ENCODE measurements at places on chromosomes 13 and 19. TPM values are rescaled to one million over a fixed set of nuclear protein-coding genes. Genes with fewer than 3 reads are reported as not detected.

Gene LSM14A
- 130 TPM for polyA plus RNA-seq

Gene PEX11G
- polyA plus RNA-seq: 5.2 TPM

Gene ASPDH
- polyA plus RNA-seq: not detected

Gene SERPINE3
- polyA plus RNA-seq: not detected

Gene CPB2
- polyA plus RNA-seq: 0.24 TPM

Gene ATP8A2
- 1.5 TPM for polyA plus RNA-seq

Gene TTYH1
- 3.7 TPM for polyA plus RNA-seq

Gene KCNN1
- polyA plus RNA-seq: 0.24 TPM

Gene NLRP4
- not detected for polyA plus RNA-seq

Gene ERVK3-1
- 33.9 TPM for polyA plus RNA-seq

Gene FFAR3
- polyA plus RNA-seq: 0.68 TPM

Gene DHDH
- 0.75 TPM for polyA plus RNA-seq

Gene ELANE
- polyA plus RNA-seq: 5.7 TPM

Gene CACNG8
- 0.08 TPM for polyA plus RNA-seq

Gene TEX26
- polyA plus RNA-seq: not detected

Gene CFD
- 2,164 TPM for polyA plus RNA-seq

Gene KDELR1
- 144 TPM for polyA plus RNA-seq

Gene GPR183
- 22.1 TPM for polyA plus RNA-seq

Gene MIR17HG
- 0.53 TPM for polyA plus RNA-seq

Gene SSC5D
- polyA plus RNA-seq: 24.4 TPM

Gene MATK
- polyA plus RNA-seq: 1.3 TPM

Gene CEACAM3
- not detected for polyA plus RNA-seq

Gene ZNF836
- polyA plus RNA-seq: 6.7 TPM

Gene GAS6
- 327 TPM for polyA plus RNA-seq

Gene SERP2
- polyA plus RNA-seq: 5.7 TPM

Gene ZNF524
- polyA plus RNA-seq: 30.9 TPM

Gene CGB5
- polyA plus RNA-seq: not detected

Gene PSG3
- not detected for polyA plus RNA-seq

Gene POGLUT2
- 11.4 TPM for polyA plus RNA-seq

Gene TEAD2
- 54.8 TPM for polyA plus RNA-seq

Gene PSG1
- not detected for polyA plus RNA-seq

Gene ZNF468
- polyA plus RNA-seq: 11.2 TPM

Gene CLIP3
- 79.5 TPM for polyA plus RNA-seq

Gene ZNF780B
- polyA plus RNA-seq: 9.8 TPM

Gene FCER2
- polyA plus RNA-seq: 0.90 TPM

Gene HAUS5
- 8.8 TPM for polyA plus RNA-seq
